NCI-H526 treated with DMSO at 0.1 percent for 48 hours (cell line): ENCODE measurements at places on chromosomes 2 and 18.

DNA sequence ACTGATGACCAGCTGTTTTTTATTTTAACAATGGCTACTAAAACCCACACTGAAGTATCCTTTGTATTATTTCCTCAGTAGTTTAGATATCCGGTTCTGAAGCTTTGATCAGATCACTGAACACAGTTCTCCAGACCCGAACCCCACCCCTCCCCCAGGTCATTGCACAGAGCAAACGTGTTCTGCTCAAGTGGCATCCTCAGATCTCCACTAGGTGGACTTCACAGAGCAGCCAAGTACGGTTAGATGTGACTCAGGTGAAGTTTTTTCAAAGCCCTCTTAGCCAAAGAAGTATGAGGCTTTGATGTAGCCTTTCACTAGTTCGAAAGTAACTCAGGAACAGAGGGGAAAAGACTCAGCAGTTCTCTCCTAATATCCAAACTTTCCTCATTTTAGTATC, 142.7 kb upstream of the NRP2 start:
- DNase-seq = no peak

DNA sequence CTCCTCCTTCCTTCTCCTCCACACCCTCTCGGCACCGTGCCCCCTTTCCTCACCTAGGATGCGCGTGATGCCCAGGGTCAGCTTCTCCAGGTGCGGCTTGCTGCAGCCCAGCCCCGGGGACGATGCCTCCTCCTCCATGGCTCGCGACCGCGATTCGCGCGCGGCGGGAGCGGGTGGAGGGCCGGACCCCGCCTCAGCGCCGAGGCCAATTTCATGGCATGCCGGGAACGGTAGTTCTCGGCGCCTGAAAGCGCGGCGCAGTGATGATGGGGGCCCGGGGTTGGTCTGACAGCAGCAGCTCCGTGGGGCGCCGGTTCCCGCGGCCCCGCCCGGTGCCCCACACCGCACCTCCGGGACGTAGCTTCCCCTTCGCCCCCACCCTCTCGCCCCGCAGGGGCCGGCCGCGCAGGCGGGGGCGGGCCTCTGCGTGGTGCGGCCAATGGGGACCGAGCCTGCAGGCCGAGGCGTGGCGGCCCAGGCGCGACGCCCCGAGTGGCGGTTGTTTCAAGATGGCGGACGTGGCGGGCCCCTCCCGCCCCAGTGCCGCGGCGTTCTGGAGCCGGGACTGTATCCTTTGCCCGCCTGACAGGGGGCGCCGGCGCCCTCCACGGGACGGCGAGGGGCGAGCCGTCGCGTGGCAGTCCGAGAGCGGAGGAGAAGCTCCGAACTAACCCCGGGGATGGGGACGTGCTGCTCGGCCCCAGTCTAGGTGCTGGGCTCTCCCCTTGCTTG, at the start of the genes KIAA1328 and TPGS2:
Gene KIAA1328 (plus strand): TSS at position 498 of the 732 bp plus-strand sequence. CDS start 12 bp downstream, at position 510.
Gene TPGS2 (minus strand): TSS at position 373 of the 732 bp plus-strand sequence. CDS start 235 bp downstream, at position 138.
- DNase-seq = peak; percentile 81

DNA sequence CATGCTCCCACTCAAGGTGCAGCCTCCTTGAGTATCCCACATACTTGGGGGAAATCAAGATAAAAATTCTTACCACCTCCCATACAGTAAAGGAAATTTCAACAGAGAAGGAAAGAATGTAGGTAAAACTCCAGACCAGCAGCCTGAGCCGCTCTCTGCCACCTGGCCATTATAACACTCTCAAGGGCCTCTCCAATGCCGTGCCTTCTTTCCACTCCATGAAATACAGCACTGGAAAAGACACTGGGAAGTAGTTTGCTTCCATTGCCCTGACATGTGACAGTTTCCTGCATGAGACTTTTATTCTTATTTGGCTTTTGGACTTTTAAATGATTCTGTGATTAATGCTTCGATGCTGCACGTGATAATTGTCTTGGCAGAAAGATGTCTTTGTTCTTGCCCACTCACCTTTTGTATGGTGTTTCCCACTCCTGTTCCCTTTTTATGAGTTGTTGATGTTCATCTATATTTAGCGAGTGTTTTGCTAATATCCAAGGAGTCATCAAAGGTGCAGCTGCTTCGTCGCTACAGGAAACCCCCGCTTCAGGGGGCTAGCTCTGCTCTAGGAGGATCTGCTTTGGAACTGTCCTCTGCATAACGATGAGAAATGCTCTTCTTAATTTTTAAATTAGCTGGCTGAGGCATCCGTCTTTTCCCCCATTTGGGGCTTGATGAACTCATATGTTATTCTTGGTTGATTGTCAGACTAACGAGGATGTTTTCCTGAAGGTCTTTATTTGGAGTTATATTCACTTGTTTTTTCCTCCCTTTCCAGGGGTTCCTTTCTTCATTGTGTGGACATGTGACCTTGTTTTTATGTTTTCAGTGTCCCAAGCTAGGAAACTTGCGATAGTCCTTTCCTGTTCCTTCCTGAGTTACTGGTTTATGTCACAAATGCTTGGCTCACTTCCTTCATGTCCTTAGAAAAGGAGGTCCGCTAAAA, 179.4 kb downstream of the TXNL1 start:
- no peak for DNase-seq

DNA sequence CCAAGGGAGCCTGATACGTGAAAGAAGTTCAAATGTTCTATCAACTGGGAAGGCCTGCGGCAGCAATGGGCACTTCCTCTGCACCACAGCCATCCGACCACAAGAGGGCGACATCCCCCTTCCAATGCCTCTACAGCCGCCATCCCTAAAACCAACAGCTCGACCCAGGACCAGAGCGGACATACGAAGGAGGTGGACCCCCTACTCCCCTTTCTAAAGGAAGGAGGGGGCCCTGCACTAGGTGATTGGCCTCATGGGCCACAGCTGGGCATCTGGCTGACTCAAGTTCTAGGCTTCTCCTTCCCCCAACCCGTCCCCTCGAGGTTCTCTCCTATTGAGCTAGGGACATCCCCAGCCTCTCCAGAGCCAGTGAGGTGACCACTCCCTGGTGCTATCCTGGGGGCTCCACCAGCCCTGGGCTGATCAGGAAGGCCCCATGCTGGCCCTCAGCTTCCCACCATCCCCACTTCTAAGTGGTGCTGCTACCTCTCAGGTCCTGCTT, 217.2 kb downstream of the TNS1 start:
- peak; percentile 47 for DNase-seq

DNA sequence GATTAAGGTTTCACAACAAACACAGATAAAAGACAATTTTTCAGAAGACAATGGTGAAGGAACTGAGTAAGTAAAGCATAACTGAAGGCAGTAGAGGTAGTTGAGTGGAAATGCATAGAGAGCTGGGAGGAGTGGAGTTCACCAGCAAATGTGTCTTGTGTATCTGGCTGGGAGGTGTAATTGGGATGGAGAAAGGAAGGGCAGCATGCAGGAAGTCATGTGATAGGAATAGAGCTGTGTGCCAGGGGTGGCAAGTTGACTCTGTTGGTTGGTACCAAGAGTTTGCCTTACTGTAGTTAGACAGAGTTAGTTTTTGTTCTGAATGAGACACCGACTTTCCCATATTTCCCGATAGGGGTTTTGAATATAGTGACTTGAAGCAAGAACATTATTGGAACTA, 56.3 kb downstream of the FMNL2 start:
- no peak for DNase-seq

DNA sequence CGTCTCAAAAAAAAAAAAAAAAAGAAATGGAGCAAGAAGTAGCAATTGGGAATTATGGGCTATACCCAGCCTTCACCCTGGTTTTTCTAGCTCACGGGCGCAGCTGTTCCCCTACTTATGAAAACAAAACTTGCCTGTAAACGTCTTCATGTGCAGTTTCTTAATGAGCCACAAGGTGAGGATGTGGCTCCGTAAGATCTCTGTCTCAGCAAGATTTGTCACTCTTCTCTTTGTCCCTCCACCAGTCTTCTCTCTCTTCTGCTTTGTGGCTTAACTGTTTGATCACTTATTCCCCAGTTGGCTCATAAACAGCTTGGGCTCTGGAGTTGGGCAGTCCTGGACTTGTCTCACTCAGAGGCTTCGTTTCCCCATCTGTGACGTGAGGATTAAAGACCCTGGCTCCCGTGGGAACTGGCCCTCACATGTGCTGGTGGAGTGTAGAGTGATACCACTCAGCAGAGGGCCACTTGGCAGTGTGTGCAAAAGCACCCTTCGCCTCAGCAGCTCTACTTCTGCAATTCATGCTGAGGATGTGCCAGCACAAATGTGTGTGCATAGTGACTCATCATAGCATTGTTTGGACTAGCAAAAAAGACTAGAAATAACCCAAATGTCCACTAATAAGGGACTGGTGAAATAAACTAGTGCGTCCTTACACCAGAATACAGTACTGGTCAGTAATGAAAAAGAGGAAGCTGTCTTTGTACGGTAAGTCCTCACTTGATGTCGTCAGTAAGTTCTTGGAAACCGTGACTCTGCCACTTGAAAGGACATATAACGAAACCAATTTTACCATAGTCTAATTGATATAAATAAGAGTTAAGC, 8.7 kb downstream of the CEP68 start:
- DNase-seq = no peak

DNA sequence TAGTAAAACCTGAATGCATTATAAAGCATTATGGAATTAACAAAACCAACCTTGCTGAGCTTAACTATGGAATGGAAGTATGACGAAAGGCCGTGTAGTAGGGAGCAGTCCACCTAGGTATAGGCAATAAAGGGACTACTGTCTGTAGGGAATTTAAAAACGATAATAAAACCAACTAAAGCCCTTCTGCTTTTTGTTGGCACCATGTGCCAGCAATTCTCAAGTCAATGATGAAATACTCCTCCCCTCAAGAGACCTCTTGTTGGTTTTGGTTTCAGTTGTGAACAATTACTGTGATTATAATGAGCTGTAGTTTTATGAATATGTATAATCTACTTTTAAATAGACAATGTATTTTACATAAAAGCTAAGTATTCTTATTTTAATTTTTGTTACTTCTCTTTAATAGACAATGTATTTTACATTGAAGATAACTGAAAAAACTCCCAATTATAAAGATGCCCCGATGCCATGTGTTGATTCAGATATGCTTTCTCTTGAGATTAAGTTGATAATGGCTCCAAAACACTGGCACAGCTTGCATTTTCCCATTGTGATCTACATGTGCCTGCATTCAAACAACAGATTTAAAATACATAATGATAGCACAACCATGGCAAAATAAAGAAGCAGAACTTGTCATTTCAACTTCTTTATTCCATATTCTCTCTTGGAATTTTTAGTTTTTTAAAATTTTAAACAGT, 55.5 kb upstream of the ZDBF2 start:
- no peak for DNase-seq

DNA sequence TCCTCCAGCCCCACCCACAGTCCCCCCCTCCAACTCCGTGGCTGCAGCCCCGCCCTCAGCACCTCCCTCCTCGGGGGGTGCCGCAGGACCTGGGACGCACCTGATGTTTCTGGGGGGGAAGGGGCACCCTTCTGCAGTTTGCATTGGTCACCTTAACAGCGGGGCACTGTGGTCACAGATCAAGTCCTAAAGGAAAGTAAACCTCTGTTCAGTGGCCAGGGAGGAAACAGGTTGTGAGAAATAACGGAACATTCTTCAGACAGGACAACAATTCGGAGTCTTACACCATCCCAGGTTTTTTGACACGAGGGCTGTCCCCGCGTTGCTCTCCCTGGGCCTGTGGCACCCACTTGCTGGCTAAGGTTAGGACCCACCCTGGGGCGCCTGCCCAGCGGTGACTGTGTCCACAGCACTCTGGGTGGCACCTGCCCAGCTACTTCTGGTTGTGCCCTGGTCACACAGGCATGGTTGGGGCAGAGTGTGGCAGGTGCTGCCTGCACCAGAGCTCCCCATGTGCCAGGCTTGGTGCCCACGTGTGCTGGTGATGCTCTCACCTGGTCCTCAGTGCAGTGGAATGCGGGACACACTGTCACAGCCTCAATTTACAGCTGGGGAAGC, 93.5 kb upstream of the OTOS start:
- DNase-seq = no peak

- no peak for DNase-seq
Observed at GRCh38 chr2:238306672-238306998, 13.7 kb upstream of the TRAF3IP1 start.

GRCh38 chr18:10051877-10052631, 138.2 kb downstream of the VAPA start:
- no peak for DNase-seq

DNA sequence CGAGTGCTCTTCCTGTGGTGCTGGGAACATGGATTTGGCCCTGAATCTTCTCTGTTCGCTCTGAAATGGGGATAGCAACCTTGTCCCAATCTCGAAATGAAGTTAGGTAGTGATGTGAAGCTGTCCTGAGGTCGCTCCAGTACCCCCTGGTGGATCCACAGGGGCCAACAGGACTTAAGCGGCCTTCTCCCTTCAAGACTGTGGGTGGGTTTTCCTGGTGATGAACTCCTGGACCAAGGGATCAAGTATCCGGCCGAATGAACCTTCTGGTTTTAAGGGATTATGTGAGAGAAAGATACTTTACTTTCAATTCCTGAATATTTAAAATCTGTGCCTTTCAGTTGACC, 156.5 kb downstream of the NAPG start:
- DNase-seq = no peak

GRCh38 chr2:218230882-218231281, 13.9 kb downstream of the ARPC2 start:
- no peak for DNase-seq

DNA sequence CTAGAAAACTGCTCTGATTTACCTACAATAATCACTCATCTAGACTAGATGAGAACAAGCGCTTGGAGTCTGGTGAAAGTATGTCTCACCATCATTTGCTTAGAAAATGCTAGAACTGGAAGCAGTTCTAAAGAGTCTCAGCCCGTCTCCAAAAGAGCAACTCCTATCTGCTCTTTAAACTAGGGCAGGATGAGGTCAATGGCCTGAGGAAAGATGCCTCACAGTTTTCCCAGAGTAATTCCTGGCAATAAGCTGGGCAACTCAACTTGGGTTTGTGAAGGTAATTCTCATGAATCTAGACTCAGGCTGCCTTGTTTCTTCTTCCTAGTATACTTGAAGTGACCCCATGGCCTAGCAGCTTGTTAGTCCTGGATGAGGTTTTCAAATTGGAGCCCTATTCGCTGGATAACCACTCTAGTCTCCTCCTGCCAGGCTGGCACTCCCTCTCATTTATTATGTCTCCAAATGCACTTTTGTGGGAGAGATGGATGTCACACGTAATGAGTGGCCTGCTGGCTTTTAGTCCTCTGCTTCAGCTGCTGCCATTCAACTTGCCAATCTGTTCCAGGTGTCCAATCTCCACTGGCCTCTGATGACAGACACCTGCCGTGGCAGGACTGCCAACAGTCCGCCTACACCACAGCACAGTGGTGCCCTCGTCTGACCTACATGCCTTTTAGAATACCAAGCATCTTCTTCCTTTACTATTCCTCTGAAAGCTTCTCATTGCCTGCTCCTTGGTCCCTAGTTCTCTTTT, 80.9 kb downstream of the CABYR start:
- DNase-seq = no peak
